ENCODE measurements at places on chromosomes 2 and 18.

GRCh38 chr18:13558124-13558523 lies 168.2 kb downstream of the FAM210A start:
- peak; percentile 74 for DNase-seq

DNA sequence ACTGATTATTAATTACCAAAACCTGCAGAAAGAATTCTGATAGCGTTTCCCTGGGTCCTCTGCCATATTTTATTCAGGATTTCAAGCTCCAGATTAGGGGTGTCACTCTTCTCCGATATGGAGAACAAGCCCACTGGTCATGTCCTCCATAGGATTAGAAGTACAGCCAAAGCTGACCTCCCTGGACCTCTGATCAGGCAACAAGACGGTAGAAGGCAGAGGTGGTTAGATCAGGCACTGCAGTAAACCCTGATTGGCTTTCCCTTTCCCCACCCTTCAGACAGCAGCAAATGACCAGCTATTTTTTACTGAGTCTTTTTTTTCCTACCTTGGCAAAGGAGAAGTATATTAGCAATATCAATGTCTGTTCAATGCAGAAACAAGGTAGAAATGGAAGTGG lies 37.7 kb downstream of the SPC25 start:
- DNase-seq, result no peak

GRCh38 chr2:239934571-239935171 lies 90.5 kb downstream of the NDUFA10 start:
- DNase-seq, result peak; percentile 66

- DNase-seq, result no peak
Observed at GRCh38 chr2:231528636-231529030, 1.6 kb downstream of the NMUR1 start.

GRCh38 chr2:40315683-40316082 lies 136.2 kb downstream of the SLC8A1 start:
- DNase-seq, result peak; percentile 8

DNA sequence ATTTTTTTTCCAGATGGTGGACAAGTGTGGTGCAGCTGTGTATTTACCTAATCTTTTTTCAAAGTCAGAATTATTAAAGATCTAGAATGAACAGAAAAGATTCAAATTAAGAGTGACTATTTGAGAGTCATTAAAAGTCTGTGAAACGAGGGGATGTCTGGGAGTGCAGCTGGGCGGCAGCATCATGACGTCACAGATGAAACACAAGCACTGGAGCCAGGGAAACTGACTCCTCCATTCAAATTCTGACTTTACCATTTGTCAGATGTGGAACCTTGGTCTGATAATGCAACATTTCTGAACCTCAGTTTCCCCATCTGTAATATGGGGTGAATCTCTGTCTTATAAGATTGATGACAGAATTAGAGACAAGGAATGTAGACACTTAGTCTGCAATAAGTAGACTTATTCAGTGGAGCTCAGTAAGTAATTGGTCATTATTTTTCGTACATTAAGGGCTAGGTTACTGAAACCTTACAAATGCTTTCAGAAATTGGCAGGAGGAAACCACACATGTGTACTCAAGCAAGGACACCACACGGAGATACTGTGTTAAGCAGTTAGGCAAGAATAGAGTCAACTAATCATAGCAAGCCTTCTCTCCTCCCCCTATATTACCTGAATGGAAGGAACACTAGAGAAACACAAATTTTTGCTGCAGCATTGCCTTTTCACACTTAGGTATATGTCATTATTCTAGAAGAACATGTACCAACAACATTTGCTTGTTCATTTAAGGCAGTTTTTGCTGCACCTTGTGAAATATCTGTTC lies 27.8 kb upstream of the CXXC1 start:
- no peak for DNase-seq

DNA sequence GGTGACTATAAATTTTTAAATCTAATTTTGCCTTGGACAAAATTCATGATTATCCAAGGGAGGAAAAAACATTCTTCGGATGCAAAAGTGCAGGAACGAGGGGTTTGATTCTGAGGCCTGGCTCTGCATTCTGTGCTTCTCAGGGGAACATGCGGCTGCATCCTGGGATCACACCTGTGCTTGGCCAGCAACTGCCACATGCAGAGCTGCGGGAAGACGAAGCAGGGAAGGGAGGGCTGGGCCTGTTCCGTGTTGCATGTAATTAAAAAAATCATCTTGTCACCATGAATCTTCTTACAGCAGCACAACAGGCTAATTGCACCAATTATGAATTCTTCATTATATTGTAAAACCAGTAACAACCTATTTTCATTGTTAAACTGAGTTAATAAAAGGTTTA lies 158.0 kb upstream of the ALKAL2 start:
- no peak for DNase-seq

DNA sequence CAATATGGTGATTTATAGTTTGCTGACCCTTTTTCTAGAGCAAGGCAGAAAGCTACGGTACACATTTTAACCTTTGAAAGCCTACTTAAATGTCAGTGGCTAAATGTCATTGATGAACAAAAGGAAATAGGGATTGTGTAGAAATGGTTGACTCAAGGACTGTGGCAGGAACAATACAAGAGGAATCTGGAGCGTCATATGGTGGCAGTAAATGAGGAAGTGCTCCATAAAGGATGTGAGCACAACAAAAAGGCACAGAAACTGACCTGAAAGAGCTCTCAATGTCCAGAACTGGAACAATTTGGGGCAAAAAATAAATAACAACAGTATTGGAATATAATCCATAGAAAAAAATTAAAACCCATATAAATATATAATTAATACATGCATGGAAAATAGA lies 443.9 kb upstream of the VRK2 start:
- no peak for DNase-seq

DNA sequence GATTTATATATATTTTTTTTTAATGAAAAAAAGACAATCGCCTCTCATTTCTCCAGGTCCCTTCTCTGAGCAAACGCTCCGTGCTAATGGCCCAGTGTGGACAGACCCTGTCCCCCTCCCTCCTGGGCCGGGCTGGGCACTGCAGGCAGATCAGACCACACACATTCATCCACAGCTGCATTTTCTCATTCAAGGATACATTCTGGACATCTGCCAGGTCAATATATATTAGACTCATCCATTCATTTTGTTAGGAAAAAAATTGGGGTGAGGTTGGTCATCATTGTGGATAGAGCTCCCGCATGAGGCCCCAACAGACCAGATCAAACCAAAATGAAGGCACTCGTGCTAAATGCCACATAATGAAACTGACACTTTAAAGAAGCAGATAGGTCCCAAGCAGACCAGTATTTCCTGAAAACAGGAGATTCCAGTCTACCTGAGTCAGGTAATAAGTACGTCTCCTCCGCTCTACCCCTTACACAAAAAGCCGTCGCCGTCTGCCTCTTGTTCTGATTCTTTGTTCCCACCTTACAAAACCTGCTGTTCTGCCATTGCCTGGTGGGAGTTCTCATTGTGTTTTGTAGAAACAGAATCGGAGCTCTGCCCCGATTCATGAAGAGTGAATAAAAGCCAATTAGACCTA lies 15.4 kb upstream of the OTOS start:
- DNase-seq, result no peak

DNA sequence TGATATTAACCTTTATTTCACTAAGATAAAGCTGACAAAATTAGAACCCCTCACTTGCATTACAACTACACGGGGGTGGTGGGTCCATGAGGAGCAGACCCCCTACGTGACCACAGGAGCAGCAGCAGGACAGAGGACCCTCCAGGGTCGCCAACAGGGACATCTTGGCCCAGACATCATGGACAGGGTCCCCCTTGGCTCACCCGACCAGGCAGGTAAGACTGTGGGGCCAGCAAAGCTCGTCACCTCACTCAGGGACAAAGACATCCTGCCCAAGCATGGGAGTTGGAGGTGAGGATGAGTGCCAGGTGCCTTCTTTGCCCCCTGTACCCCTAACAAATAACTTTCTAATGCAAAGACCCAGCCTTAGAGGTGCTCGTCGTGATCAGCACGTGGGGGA lies 111.3 kb upstream of the RAB6C start:
- no peak for DNase-seq

DNA sequence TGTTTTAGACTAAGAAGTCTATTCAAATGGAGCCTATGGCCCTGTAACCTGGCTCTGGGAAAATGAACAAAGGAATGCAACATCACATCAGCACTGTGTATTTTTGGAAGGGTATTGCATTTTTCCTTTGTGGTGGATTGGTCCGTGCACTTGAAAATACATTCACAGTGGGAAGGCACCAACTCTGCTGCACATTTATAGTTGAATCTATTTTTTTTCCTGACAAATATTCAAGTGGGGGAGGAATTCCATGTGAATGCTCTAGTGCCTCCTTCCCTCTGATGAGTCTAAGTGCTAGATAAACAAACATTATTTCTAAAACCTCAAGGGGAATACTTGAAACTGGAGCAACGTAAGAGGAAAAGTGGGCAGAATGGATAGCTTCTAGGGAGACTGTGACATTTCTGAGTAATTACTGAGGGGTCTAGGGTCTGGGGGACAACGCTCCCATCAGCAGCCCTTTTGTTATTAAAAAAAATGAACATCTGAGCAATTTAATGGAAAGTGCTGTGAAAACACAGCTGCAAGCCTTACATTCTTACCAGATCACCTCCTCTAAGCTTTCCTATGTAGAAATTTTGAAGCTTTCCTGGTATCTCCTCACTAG lies 208.2 kb downstream of the SLC8A1 start:
- peak; percentile 24 for DNase-seq

GRCh38 chr2:25304826-25305596 lies 36.7 kb downstream of the DNMT3A start:
- no peak for DNase-seq

DNA sequence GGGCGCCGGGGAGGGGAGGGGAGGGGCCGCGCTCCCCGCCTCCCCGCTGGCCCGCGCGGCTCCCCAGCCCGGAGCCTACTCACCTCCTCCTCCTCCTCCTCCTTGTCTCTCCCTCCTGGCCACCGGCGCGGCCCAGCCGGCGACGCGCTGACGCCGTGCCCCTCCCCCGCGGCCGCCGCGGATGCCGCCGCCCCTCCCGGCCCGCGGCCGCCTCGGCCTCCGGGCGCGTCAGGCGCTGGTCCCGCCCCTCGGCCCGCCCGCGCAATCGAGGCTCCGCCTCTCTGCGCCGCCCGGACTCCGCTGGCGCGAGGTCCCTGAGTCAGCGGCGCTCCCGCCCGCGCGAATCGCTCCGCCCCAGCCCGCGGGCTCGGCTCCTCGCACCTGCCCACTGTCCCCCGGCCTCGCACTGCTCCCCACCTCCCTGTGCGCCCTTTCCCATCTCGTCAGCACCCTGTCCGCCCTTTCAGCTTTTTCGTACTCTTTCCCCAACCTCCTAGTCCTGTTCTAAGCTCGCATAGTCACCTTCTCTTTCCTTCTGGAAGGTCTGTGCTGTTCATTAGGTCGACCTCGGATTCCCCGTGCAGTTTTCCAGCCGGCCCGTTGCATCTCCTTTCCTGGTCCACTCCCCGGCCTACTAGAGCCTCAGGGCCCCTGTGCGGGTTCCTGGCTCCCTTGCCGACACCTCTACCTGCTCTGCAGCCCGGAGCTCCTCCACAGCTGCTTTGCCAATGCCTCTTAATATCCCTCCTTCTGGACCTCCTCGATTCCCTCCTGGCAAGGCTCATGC lies 187.4 kb downstream of the ZEB2 start:
- DNase-seq, result peak; percentile 98

- DNase-seq, result no peak
Observed at GRCh38 chr2:241288324-241288888, 27.1 kb downstream of the HDLBP start.

GRCh38 chr2:148936857-148937450 lies 61.9 kb downstream of the KIF5C start:
- DNase-seq, result no peak

DNA sequence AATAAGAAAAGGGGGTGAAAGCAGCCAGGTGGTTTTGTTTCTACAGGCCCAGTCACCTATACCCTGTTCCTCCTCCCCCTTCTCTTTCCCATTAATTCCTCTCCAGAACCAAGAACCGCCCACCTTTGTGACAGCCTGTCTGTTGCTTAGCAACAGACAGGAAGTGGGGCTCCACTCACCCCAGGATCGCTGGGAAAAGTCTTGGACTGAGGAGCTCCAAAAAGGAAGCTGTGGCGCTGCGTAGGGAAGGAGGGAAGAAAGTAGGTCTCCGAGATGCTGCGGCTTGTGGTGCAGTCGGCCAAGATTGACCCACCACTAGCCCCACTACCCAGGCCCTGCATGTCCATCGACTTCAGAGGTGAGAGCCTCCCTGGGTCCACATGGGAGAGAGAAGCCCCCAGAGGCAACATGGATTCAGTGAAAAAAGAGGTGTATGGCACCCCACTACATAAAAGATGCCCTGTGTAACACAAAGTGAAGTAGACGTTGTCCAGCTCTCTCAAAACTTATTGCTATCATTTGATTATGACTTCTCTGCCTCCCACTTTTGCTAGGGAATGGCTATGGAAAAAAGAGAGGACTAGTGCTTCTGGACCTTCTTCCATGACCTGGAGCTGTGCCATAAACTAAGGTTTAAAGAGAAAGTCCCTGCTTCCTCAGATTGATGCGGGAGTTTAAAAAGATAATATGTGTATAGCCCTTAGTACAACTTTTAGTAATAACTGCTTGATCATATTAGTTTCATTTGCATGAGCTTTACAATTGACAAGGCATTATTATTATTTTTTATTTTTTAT lies at the start of gene FER1L5:
FER1L5 (plus strand) TSS at position 201 of the 797 bp plus-strand sequence; CDS start at position 274, 73 bp downstream.
- DNase-seq, result peak; percentile 22

- no peak for DNase-seq
Observed at GRCh38 chr2:214378455-214379103, 32.3 kb upstream of the VWC2L start.

GRCh38 chr2:167832868-167833287 lies 414.5 kb downstream of the STK39 start:
- no peak for DNase-seq

DNA sequence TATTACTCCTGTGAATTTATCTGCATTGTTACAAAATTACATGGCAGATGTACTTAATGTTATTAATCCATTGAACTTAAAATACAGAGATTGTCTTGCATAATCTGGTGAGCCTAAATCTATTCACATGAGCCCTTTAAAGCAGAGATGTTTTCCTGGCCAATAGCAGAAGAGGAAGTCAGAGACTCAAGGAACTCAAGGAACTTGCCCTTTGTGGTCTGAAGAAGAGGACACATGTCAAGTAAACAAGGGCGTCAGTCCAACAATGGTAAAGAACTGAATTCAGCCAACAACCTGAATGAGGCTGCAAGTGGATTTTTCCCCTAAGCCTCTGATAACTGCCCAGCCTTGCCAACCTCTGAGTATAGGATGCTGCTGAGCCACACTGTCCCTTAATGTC lies 356.3 kb upstream of the PKDCC start:
- DNase-seq, result no peak

DNA sequence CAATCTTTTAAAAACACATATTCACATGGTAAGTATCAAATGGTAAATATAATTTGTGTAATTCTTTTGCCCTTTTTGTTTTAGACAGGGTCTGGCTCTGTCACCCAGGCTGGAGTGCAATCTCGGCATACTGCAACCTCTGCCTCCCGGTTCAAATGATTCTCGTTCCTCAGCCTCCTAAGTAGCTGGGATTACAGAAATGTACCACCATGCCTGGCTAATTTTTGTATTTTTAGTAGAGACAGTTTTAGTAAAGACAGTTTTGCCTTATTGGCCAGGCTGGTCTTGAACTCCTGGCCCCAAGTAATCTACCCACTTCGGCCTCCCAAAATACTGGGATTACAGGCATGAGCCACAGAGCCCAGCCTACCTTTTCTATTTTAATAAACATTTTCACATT lies 182.2 kb downstream of the MYCN start:
- DNase-seq, result no peak

Data from GM03348 (cell line).